Pancreas (tissue), 10 donors: ENCODE measurements at places on chromosomes 11 and 22. TPM values are rescaled to one million over a fixed set of nuclear protein-coding genes. Genes with fewer than 3 reads are reported as not detected.

DNA sequence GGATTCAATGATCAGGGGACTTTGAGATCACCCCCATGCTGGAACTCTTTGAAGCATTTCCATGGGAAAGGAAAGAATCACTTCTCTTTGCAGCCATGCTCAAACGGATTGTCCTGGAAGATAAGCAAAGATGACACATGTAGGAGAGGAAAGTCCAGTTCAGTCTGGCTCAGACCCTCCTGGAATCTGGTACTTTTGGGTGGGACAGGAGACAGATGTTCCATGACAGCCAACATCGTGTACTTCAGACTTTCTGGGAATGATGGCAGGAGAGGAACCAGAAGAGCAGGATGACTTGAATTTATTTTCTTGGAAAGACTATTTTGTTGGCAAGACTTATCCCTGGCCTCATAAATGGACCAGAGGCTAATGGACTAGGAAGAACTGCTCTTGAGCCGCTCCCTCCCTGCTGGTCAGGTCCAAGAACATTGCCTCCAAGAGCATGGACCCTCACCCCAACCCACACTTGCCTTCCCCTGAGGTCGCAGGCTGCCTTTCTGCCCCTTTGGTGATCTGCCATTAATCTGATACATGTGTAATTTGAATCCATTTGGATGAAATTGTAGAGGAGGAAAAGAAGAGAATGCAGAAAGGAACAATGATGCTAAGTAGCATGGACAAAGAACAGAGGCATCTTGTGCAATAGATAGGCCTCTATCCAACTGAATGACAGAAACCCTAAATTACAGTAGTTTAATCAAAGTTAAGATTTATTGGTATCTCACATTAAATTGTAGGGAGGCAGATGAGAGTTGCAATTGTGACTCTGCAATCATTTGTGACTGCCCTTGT lies 201.0 kb downstream of the SNX19 start:
- no peak for DNase-seq
- H3K27ac ChIP-seq, result no peak overlapping the region
- H3K4me3 ChIP-seq, result no peak overlapping the region
- H3K27me3 ChIP-seq, result no peaks in the 10 kb centered on the region
- no peaks in the 10 kb centered on the region for H3K36me3 ChIP-seq
- H3K4me1 ChIP-seq, result no peaks in the 10 kb centered on the region

- H3K4me3 ChIP-seq, result no peak overlapping the region
- peaks cover 12% of the 10 kb centered on the region for H3K4me1 ChIP-seq
- no peaks in the 10 kb centered on the region for H3K36me3 ChIP-seq
- no peak for DNase-seq
- no peak overlapping the region for H3K27ac ChIP-seq
Measured at GRCh38 chr11:86248609-86249008, 4.1 kb downstream of the EED start.

DNA sequence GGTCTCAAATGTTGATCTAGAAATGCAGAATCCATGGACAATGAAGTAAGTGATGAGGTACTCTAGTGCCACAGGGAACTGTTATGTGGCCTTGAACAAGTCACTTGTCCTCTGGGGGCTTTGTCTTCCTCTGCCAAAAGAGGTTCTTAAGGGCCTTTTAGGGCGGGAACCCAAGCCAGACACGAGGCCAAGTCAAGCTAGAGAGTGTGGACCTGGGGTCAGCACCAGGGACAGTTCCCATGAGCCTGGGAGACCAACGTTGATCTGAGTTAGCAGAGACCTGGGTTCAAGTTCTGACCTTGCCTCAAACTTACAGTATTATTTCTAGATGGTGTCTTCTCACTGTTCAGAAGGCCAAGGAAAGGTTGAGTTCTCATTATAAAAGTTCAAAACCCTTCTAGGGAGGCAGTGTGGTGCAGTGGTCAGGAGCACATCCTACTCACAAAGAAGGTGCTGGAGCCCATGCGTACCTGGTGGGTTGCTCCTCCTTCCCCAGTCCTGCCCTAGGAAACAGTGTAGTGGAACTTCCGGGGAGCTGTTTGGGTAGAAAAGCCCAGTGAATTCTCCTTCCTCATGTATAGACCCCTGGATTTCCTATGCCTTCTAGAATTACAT lies 121.5 kb downstream of the CHST1 start:
- no peak overlapping the region for H3K27ac ChIP-seq
- H3K4me1 ChIP-seq, result no peaks in the 10 kb centered on the region
- no peak overlapping the region for H3K4me3 ChIP-seq
- no peak for DNase-seq
- no peaks in the 10 kb centered on the region for H3K36me3 ChIP-seq
- H3K27me3 ChIP-seq, result no peaks in the 10 kb centered on the region

SYCE3 gene
- total RNA-seq, result not detected

FAM227A gene
- total RNA-seq, result 0.22 TPM

ABTB2 gene
- total RNA-seq, result 2.1 TPM

C1QTNF4 gene
- total RNA-seq, result 0.50 TPM
